ENCODE measurements at places on chromosomes 3 and 15. TPM values are rescaled to one million over a fixed set of nuclear protein-coding genes. Genes with fewer than 3 reads are reported as not detected.
A peak's percentile ranks its signal among the peaks of the same experiment; 100 is the strongest.

HRH1 gene
- total RNA-seq = 0.14 TPM

ZNF774 gene
- 1.4 TPM for total RNA-seq

ALG1L2 gene
- not detected for total RNA-seq

GPR149 gene
- total RNA-seq = not detected

XIRP1 gene
- total RNA-seq = 0.28 TPM

DNA sequence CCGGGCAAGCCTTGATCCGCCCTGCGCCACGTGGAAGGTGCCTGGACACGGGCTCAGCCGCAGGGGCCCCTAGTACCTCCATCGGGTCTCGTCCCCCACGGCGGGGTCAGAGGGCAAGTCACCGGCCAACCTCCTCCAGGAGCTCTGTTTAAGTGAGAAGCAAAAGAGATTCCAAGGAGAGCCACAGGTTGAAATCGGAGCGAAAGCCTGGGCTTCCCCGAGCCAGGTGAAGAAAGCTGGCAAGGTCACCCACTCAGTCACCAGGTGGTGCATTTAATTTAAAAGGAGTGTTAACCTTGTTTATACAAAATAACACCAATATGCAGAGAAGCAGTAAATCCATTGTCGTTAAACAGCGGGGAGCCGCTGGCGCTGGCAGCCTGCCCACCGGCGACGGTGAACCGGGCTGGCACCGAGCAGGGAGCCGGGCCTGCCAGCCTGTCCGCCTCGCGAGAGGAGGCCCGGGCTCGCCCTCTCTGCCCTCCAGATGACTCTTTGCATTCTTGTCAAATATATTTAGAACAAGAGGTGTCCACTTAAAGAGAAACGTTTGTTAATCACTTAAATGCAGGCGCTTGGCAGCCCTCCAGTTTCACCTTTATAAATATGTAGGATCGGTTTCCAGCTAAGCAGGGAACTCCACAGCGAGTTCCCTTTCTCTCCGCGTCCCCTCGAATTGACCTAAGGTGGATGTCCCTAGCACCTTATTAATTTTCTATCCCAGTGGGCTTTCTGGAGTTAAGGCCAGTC lies 277.3 kb upstream of the NR2F2 start:
- H3K4me1 ChIP-seq = no peaks in the 10 kb centered on the region
- peak overlapping the region; percentile 19 for H3K27ac ChIP-seq
- H3K36me3 ChIP-seq = no peaks in the 10 kb centered on the region
- H3K27me3 ChIP-seq = no peaks in the 10 kb centered on the region
- peak overlapping the region; percentile 44 for H3K4me3 ChIP-seq
- DNase-seq = peak; percentile 70

GRCh38 chr3:104392327-104392726 lies 974.4 kb upstream of the ALCAM start:
- H3K27me3 ChIP-seq = no peaks in the 10 kb centered on the region
- no peaks in the 10 kb centered on the region for H3K36me3 ChIP-seq
- no peaks in the 10 kb centered on the region for H3K4me1 ChIP-seq
- no peak overlapping the region for H3K27ac ChIP-seq
- H3K4me3 ChIP-seq = no peak overlapping the region

GRCh38 chr3:152695840-152696239 lies 139.1 kb upstream of the P2RY1 start:
- H3K27me3 ChIP-seq = no peaks in the 10 kb centered on the region
- H3K36me3 ChIP-seq = no peaks in the 10 kb centered on the region
- H3K4me1 ChIP-seq = no peaks in the 10 kb centered on the region

DNA sequence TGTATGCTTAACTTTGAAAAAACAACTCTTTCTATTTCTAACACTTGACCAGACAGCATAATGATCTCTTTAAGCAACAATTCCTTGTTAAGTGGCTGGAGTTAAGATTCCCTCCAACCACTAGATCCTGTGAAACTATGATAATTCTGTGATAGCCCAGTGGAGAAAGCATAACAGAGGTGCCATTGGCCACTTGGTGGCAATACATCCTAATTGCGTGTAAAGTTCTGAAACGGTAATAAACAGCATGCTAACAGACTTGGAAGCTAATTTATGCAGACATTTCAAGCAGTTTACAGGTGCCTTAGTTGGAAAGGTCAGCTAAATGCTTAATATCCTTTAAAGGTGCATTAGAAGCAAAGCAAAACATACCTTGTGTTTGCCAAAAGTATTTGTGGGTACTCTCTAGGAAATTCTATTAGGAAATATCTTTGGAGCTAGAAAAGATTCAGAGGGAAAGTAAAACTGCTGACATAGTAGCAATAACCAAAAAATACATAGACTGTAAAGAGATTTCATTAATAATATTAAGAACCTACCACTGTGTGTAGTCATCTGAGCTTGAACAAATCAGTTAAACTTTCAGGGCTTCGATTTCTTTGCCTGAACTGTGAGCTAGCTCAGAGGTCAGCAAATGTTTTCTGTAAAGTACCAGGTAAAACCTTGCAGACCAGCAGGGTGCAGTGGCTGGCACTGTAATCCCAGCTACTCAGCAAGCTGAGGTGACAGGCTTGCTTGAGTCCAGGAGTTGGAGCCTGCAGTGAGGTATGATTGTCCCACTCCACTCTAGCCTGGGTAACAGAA lies 19.0 kb upstream of the CSTA start:
- H3K36me3 ChIP-seq = no peaks in the 10 kb centered on the region
- H3K27ac ChIP-seq = peak overlapping the region; percentile 50
- peaks cover 12% of the 10 kb centered on the region for H3K4me1 ChIP-seq
- DNase-seq = peak; percentile 49
- H3K27me3 ChIP-seq = no peaks in the 10 kb centered on the region

GRCh38 chr3:2934541-2934940 lies 175.6 kb downstream of the IL5RA start:
- H3K36me3 ChIP-seq = no peaks in the 10 kb centered on the region
- no peaks in the 10 kb centered on the region for H3K4me1 ChIP-seq
- no peak for DNase-seq
- no peak overlapping the region for H3K27ac ChIP-seq

GRCh38 chr3:194682189-194682693 lies 3.4 kb upstream of the FAM43A start:
- H3K27me3 ChIP-seq = no peaks in the 10 kb centered on the region
- no peaks in the 10 kb centered on the region for H3K36me3 ChIP-seq
- no peak for DNase-seq
- H3K4me3 ChIP-seq = no peak overlapping the region

DNA sequence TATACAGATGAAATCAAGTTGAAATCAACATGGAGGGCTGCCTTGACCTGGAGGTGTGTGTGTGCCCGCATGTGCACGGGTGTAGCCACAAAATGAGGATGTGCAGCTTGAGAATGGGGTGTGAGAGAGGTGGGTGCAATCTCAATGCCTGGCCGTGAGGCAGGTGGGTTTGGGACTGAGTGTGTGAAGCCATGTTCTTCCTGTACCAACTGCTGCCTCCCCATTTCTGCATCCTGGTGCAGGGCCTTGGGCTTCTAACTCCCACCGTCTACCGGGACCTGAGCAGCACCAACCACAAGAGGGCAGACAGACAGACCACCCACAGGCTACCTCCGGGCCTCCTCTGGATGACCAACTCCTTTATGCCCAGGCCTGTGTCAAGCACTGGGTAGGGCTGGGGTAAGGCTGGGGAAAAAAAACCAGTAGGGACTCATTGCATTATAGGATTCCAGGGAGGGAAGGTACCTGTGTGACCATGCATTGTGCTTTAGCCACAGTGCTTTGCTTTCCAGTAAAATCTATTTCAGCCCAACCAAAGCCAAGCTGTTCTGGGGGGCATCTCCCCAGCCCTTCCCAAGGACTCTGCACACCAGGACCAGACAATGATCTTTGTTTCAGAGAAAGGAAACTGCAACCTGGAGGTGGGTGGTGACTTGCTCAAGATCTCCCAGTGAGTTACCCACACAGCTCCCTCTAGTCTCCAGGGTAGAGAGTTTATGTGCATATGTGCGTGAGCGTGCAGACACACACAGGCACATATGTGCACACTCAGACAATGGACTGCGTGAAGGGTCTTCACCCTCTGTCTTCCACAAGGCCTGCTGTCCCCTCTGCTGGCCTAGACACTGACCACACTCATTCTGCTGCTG lies 162.2 kb upstream of the TLE3 start:
- no peak overlapping the region for H3K4me3 ChIP-seq
- DNase-seq = no peak
- H3K4me1 ChIP-seq = no peaks in the 10 kb centered on the region
- H3K27me3 ChIP-seq = no peaks in the 10 kb centered on the region

GRCh38 chr3:179179979-179180759 lies 32.0 kb downstream of the PIK3CA start:
- H3K27ac ChIP-seq = no peak overlapping the region
- no peak overlapping the region for H3K4me3 ChIP-seq
- DNase-seq = no peak
- H3K27me3 ChIP-seq = no peaks in the 10 kb centered on the region
- H3K4me1 ChIP-seq = no peaks in the 10 kb centered on the region

DNA sequence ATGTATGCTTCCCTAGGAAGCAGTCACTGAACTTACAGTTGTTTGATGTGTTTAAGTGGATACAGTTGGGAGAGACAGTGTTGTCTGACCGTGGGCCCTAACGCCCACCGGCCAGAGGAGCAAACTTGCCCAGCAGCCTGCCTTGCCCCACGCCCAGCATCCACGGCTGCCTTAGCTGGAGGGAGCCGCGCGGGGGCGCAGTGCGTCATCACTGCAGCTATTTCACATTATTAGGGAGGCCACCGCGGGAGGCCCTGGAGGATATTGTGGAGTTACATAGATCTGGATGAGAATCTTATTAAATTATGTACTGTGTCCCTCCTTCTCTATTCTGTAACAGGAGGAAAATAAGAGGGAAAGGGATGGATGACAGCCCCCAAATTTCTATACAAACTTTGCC lies 267.2 kb downstream of the GABRG3 start:
- no peak overlapping the region for H3K27ac ChIP-seq
- H3K4me3 ChIP-seq = no peak overlapping the region
- H3K4me1 ChIP-seq = no peaks in the 10 kb centered on the region
- no peaks in the 10 kb centered on the region for H3K27me3 ChIP-seq
- no peak for DNase-seq

- no peak for DNase-seq
- no peak overlapping the region for H3K4me3 ChIP-seq
- no peak overlapping the region for H3K27ac ChIP-seq
- H3K36me3 ChIP-seq = no peaks in the 10 kb centered on the region
- H3K27me3 ChIP-seq = no peaks in the 10 kb centered on the region
- no peaks in the 10 kb centered on the region for H3K4me1 ChIP-seq
These were observed 21.3 kb upstream of the GATM start for GRCh38 chr15:45399381-45400212.

- no peaks in the 10 kb centered on the region for H3K4me1 ChIP-seq
- H3K27ac ChIP-seq = no peak overlapping the region
- H3K27me3 ChIP-seq = no peaks in the 10 kb centered on the region
- no peak overlapping the region for H3K4me3 ChIP-seq
These were observed 62.0 kb downstream of the TLE3 start for GRCh38 chr15:70035719-70036077.

DNA sequence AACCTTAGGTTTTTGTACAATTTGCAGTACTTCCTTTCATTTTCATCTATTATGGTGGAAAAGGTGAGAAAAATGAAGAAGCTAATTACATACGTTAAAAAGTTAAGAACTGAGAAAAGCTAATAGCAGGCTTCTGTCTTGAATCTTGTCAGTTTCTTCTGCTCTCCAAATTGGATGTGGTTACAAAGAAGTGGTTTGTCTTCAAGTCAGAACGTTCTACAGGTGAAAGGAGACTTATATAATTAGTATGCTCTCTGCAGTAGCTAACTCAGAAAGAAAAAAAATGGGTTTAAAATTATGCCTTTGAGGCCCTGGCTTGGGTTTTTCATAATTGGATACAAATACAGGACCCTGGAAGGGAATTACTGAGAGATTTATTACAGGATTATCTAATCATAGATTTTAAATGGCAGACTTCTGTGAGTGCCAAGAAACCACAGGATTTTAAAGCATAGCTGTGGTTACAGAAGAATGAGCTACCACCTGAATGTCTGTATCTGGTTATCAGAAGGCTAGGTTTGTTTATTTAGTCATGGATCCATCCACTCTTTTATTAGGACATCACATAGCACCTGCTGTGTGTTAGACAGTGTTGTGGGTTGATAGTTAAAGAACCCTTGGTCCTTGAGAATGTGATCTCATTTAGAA lies 528.1 kb upstream of the MCTP2 start:
- no peak overlapping the region for H3K27ac ChIP-seq
- no peaks in the 10 kb centered on the region for H3K36me3 ChIP-seq
- no peak overlapping the region for H3K4me3 ChIP-seq
- no peaks in the 10 kb centered on the region for H3K4me1 ChIP-seq

- H3K27ac ChIP-seq = peak overlapping the region; percentile 78
- no peaks in the 10 kb centered on the region for H3K27me3 ChIP-seq
- no peak overlapping the region for H3K4me3 ChIP-seq
- no peaks in the 10 kb centered on the region for H3K36me3 ChIP-seq
- H3K4me1 ChIP-seq = no peaks in the 10 kb centered on the region
These were observed 54.3 kb downstream of the RIOX2 start for GRCh38 chr3:97917813-97918536.

DNA sequence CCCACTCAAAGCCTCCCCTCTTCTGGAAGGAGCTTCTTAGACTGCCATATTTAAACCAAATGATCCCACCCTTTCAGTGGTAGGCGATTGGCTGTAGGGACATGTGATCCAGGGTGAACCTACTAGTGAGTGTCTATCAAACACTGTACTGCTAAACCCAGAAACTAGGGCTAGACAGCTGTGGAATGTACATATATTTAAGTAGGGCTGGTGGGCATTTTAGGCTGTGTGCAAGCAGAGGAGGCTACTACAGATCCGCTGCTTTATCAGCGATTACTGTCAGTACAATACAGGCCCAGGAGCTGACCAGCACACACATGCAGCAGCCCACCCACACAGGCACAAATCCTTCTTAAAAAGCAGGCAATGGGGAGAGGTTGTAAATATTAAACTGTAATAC lies 15.4 kb upstream of the LARP6 start:
- no peak for DNase-seq
- no peak overlapping the region for H3K27ac ChIP-seq
- H3K4me3 ChIP-seq = no peak overlapping the region

- DNase-seq = no peak
- H3K36me3 ChIP-seq = no peaks in the 10 kb centered on the region
- no peak overlapping the region for H3K4me3 ChIP-seq
- no peaks in the 10 kb centered on the region for H3K4me1 ChIP-seq
- no peaks in the 10 kb centered on the region for H3K27me3 ChIP-seq
These were observed 509.6 kb upstream of the SUCLG2 start for GRCh38 chr3:68163968-68164367.

DNA sequence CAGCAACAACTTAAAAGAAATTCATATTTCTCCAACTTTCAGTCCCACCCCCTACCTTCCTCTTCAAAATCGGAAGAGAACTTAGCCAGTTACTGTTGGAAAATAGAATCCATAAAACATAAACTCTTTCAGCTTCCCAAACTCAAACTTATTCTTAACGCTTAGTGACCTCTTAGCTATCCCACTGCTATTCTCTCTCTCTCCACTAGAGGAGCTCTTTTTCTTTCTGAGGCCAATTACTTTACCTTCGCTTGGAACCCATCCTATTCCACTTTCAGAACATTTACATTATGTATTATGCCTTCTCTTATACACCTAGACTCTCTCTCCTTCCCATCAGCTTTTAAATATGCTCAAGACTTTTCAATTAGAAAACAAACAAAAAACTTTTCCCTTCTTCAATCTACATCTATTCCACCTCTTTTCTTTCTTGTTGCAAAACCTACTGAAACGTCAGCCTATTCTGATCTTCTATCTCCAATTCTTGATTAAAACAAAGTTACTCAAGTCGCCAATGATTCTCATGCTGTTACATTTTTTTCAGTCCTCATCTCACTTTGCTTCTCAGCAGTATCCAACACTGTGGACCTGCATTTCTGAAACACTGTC lies 13.4 kb upstream of the GHSR start:
- no peaks in the 10 kb centered on the region for H3K27me3 ChIP-seq
- H3K4me1 ChIP-seq = no peaks in the 10 kb centered on the region
- no peak for DNase-seq
- H3K4me3 ChIP-seq = no peak overlapping the region

- no peak for DNase-seq
- no peaks in the 10 kb centered on the region for H3K27me3 ChIP-seq
- H3K4me1 ChIP-seq = no peaks in the 10 kb centered on the region
- no peaks in the 10 kb centered on the region for H3K36me3 ChIP-seq
These were observed 28.5 kb downstream of the RORA start for GRCh38 chr15:61200626-61201025.

Measured in right lobe of liver (tissue), 6 donors.